Activated naive CD4-positive, alpha-beta T cell treated with anti-CD3 and anti-CD28 coated beads, Interleukin-2, amount 50 U/mL, for 72 hours (primary cell): ENCODE measurements at places on chromosomes 1 and 21. TPM values are rescaled to one million over a fixed set of nuclear protein-coding genes. Genes with fewer than 3 reads are reported as not detected.

The ZBTB37 gene
- total RNA-seq: 9.5 TPM

- no peak for DNase-seq
Measured at GRCh38 chr1:228497817-228498216, 10.6 kb downstream of the RNF187 start.

DNA sequence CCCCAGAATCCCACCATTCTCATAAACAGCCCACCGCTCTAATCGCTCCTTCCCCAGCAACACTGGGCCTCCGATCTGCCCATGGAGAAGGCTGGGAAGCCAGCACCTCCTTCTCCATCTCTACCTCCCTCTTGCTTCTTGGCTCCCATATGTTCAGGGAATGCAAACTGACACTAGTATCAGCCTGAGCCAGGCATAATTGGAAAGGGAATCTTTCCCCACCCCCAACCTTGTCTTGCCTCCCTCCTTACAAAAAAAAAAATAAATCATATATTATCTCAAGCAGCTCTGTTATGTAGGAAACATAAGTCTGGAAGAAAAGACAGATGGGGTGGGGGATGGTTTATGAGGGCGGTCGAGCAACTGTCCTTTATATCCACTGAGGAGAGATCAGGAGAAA lies 127.2 kb downstream of the NAV1 start:
- DNase-seq: no peak

- no peak for DNase-seq
Measured at GRCh38 chr1:17416389-17416788, 23.1 kb downstream of the RCC2 start.

DNA sequence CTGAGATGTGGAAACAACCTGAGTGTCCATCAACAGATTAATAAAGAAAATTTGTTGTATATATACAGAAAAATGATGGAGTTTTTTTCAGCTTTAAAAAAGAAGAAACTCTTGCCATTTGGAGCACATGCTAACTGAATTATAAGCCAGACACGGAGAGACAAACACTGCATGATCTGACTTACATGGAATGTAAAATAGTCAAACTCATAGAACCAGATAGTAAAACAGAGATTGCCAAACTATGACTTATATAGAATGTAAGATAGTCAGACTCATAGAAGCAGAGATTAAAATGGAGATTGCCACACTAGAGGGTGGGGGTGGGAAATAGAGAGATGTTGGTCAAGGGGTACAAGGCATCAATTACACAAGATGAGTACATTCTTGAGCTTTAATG lies 1786.6 kb downstream of the PLA2G4A start:
- no peak for DNase-seq

DNA sequence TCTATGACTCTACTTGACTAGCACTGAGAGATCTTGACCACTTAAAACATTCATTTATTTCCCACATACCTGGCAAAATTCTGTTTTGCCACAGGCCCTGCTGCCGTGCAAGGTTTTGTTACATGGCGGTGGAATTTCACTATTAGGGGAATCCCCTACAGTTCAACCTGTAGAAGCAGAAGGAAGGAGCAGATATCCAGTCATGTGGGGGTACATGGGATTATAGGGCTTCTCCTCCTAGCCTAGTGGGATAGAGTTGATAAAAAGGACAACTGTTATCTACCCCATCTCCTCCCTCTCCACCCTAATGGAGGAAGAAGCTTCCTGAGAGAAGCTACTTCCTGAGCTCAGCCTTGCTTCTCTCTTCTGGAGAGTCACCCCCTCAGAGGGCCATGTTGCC lies 17.7 kb upstream of the PROK1 start:
- DNase-seq: no peak

DNA sequence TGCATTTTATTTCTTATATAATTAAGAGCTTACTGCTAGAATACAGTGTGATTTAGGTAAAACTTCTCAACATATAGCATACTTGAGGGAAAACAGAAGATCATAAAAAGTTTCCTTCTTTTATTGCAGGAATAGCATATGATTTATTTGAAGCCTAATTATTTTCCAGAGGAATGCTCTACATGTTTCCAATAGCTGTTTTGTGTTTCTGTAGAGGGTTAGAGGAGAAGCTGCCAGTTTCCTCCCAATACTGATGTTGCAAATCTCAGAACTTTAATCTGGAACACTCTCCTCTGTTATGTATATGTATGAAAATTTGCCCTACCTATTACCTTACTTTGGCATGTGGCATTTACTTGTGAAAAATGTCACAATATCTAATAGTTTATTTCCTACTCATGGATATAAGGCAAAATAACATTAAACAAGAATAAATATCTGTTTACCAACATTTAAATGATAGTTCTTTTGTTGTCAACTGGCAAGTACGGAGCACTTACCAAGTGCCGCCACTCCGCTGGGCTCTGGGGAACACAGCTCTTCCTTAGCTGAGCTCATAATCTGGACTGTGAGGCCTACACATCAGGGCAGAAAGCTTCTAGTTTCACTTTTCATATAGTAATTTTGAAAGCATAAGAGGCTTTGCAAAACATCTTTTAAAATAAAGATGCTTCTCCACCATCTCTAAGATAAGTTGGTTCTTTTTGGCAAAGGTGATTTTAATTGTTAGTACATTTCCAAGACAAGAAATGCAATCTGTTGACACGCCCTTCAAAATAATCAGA lies 239.8 kb upstream of the C1orf105 start:
- DNase-seq: peak; percentile 7
